DMS79 treated with DMSO at 0.1 percent for 48 hours (cell line): ENCODE measurements at places on chromosomes 3 and 15.

DNA sequence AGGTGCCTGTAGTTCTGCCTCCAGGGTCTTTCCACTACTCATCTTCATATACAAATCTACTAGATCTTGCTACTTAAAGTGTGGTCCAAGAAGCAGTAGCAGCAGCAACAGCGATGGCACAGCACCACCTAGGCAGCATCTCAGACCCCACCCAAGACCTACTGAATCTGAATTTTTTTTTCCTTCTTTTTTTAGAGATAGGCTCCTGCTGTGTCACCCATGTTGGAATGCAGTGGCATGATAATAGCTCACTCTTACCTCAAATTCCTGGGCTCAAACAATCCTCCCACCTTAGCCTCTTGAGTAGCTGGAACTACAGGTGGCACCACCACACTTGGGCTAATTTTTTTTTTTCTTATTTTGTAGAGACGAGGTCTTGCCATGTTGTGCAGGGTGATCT, 346.7 kb upstream of the TGFBR2 start:
- no peak for DNase-seq

GRCh38 chr15:81351651-81352050, 22.4 kb downstream of the TMC3 start:
- no peak for DNase-seq

DNA sequence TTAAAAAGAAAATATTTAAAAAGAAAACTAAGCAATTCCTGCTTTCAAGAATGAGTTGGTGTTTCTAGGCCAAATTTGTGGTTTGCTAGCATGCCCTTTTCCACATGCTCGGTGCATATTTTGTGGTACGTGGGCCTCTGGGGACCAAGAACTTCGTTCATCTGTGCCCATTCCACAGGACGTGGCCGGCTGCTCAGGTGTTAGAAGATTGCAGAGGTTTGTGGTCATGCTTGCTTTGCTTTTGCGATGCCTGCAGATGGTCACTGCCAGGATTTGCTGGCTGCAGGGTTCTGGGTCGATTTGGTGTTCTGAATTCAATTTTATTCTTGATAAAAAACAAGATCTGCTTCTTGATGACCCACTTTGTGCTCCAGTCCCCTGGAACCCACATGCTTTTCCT, 7.5 kb downstream of the PSTPIP1 start:
- no peak for DNase-seq

DNA sequence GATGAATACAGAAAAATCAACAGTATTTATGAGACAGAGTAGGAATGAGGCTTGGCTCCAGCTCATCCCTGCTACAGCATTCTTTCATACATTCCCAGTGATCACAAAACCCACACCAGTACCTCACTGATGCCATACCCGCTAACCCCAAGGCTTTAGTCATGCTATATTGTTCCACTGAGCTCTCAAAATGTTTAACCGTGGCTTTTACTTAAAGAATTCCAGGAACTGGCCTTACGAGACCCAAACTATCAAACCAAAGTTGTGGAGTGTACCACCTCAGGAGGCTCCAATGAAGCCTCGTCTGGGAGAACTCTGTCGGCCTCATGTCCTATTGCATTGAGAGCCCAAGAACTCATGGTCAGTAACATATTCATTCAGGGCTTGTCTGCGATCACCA, 278.9 kb downstream of the ULK4 start:
- DNase-seq, result no peak

- no peak for DNase-seq
Observed at GRCh38 chr15:49622561-49622960, 1.7 kb downstream of the DTWD1 start.

- no peak for DNase-seq
Observed at GRCh38 chr3:101902041-101902440, 52.7 kb downstream of the NFKBIZ start.

GRCh38 chr3:159619341-159619885, 369.2 kb upstream of the IL12A start:
- DNase-seq, result peak; percentile 73

- no peak for DNase-seq
Observed at GRCh38 chr3:131431754-131432153, 50.2 kb downstream of the NUDT16 start.
